Progenitor cell of endocrine pancreas (in vitro differentiated cells): ENCODE measurements at places on chromosomes 2 and 18.
A peak's percentile ranks its signal among the peaks of the same experiment; 100 is the strongest.

GRCh38 chr2:69090820-69091219 lies 77.8 kb downstream of the ANTXR1 start:
- no peak for DNase-seq
- H3K4me1 ChIP-seq, result no peaks in the 10 kb centered on the region
- peaks cover 24% of the 10 kb centered on the region for H3K36me3 ChIP-seq
- H3K27me3 ChIP-seq, result no peaks in the 10 kb centered on the region
- H3K4me3 ChIP-seq, result no peak overlapping the region

GRCh38 chr2:239114119-239114581 lies 266.3 kb downstream of the TWIST2 start:
- DNase-seq, result no peak
- peaks cover 16% of the 10 kb centered on the region for H3K4me1 ChIP-seq
- no peak overlapping the region for H3K4me3 ChIP-seq
- H3K27me3 ChIP-seq, result no peaks in the 10 kb centered on the region
- peak overlapping the region; percentile 45 for H3K27ac ChIP-seq
- H3K36me3 ChIP-seq, result peaks cover 10% of the 10 kb centered on the region

DNA sequence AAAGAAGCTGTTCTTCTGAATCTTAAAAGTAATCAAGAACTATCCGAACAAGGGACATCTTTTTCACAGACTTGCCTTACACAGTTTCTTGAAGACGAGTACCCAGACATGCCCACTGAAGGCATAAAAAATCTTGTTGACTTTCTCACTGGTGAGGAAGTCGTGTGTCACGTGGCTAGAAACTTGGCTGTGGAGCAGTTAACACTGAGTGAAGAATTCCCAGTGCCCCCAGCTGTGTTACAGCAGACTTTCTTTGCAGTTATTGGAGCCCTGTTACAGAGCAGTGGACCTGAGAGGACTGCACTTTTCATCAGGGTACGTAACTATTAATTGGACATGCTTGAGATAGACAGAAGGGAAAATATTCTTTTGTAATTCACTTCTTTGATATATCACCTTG lies 2.4 kb downstream of the MRPL44 start:
- H3K36me3 ChIP-seq, result peaks cover 9% of the 10 kb centered on the region
- H3K27ac ChIP-seq, result no peak overlapping the region

GRCh38 chr2:176139661-176140512 lies 10.4 kb downstream of the HOXD8 start:
- H3K27ac ChIP-seq, result no peak overlapping the region
- peaks cover 95% of the 10 kb centered on the region for H3K27me3 ChIP-seq
- no peaks in the 10 kb centered on the region for H3K36me3 ChIP-seq

- peaks cover 50% of the 10 kb centered on the region for H3K4me1 ChIP-seq
- H3K36me3 ChIP-seq, result no peaks in the 10 kb centered on the region
- peak overlapping the region; percentile 91 for H3K27ac ChIP-seq
- no peak for DNase-seq
Measured at GRCh38 chr2:42959234-42960001, 167.0 kb upstream of the HAAO start.

DNA sequence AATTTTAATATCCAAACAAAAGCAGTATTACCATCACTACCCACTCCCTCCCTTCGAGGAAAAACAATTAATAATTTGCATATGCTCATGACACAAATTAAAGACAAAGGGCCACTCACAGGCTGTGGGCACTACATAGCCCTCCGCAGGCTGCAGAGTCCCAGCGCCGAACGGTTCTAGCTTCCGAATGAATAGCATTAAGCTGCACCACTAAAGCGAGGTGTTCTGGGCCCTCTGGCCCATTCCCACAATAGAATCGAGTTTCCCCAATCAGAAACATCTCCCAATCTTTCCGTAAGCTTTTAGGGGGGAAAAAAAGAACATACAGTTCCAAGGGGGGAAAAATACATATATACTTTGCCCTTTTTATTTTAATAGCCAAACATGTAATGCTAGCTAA lies 14.5 kb upstream of the SIX3 start:
- DNase-seq, result no peak
- peaks cover 89% of the 10 kb centered on the region for H3K27me3 ChIP-seq
- H3K4me1 ChIP-seq, result peaks cover 3% of the 10 kb centered on the region
- no peak overlapping the region for H3K27ac ChIP-seq
- H3K4me3 ChIP-seq, result no peak overlapping the region

- no peak overlapping the region for H3K4me3 ChIP-seq
- no peak for DNase-seq
- H3K27ac ChIP-seq, result no peak overlapping the region
- no peaks in the 10 kb centered on the region for H3K27me3 ChIP-seq
Measured at GRCh38 chr2:46964835-46965560, 49.4 kb upstream of the MCFD2 start.

DNA sequence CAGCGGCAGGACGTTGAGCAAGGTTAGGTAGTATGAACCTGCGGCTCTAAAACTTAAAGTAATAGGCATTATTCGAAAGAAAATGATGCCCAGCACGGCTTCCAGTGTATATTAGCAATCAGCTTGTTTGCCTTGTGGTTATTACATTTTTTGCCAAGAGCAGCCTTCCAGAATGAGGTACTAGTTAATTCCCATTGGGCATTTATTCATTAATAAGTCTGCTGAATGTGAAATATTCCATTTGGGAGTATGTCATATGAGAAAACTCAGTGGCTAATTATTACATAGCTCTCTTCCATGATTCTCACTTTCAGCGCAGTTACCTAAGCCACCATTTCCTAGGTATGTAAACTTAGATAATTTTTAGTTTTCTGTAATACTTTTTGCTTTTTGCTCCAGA lies 12.9 kb downstream of the CRIM1 start:
- H3K4me1 ChIP-seq, result peaks cover 51% of the 10 kb centered on the region
- no peak for DNase-seq
- no peaks in the 10 kb centered on the region for H3K36me3 ChIP-seq
- H3K4me3 ChIP-seq, result no peak overlapping the region
- no peaks in the 10 kb centered on the region for H3K27me3 ChIP-seq
- H3K27ac ChIP-seq, result peak overlapping the region; percentile 60

- no peak for DNase-seq
- H3K4me3 ChIP-seq, result no peak overlapping the region
- H3K4me1 ChIP-seq, result no peaks in the 10 kb centered on the region
Measured at GRCh38 chr18:51739044-51739666, 541.7 kb upstream of the MEX3C start.

GRCh38 chr2:27370816-27371620 lies 602 bp downstream of the SNX17 start:
- no peak for DNase-seq
- H3K36me3 ChIP-seq, result peaks cover 24% of the 10 kb centered on the region
- peak overlapping the region; percentile 98 for H3K27ac ChIP-seq
- H3K27me3 ChIP-seq, result no peaks in the 10 kb centered on the region

DNA sequence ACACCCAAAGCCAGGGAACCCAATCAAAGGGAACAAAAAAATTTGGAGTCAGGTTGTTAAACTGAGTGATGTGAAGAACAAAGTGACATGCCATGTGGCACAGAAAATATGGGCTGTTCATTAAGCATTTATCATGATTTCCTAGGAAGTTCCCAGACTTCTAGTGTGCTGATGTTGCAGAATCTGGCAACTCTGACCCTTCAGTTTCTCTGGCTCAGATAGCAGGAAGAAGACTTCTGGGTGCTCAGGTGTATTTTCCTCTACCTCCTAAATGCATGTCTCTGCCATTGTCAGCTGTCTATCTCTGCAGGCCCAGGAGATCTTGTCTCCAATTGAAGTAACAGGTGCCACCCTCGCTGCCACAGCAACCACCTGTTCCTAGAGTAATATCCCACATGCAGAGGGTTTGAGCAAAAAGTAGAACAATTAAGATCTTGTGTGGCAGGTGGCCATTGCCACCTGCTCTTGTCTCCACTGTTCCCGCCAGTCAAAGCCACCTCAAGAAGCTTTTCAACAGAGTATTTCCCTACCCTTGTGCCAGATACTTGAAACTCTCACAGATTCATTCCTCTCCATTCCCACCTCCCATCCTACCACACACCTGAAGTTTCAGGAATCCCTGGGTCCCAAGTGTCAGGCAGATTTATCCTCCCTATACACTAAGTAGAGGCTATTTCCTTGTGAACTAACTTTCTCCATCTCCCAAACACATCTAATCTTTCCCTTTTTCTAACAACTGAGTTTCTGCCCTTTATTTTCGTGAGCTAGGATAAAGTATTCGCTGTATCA lies 533.7 kb upstream of the CHAC2 start:
- no peaks in the 10 kb centered on the region for H3K27me3 ChIP-seq
- H3K4me1 ChIP-seq, result peaks cover 6% of the 10 kb centered on the region
- H3K27ac ChIP-seq, result peak overlapping the region; percentile 33
- H3K4me3 ChIP-seq, result no peak overlapping the region
- no peak for DNase-seq

DNA sequence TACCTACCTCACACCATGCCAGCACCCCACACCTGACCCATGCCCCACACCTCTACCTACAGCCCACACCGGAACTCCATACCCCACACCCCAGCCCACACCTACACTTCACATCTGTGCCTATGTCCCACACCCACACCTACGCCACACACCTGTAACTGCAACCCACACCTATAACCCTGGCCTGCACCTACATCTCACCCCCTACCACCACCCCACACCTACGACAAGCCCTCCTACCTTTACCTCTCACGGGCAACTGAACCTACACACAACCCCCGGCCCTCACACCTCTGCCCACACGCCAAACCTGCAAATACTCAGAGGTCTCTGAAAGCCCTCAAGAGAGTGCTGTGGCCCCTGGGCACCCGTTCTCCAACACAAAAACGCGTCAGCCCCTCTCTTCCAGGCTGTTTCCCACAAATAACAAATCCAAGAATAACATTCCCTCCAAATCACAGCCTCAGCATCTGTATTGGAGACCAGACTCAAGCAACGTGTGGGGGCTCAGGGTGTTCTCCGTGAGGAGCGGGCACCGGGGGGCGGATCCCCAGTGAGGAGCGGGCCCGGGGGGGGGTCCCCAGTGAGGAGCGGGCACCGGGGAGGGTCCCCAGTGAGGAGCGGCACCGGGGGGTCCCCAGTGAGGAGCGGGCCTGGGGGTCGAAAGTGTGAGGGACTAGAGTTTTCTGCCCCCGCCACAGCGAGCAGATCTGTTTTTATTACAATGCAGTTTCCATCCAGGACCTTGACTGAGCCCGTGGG lies 33.4 kb downstream of the SLC66A2 start:
- H3K4me3 ChIP-seq, result no peak overlapping the region
- no peak overlapping the region for H3K27ac ChIP-seq
- DNase-seq, result no peak
- H3K36me3 ChIP-seq, result peaks cover 41% of the 10 kb centered on the region
- H3K4me1 ChIP-seq, result no peaks in the 10 kb centered on the region

DNA sequence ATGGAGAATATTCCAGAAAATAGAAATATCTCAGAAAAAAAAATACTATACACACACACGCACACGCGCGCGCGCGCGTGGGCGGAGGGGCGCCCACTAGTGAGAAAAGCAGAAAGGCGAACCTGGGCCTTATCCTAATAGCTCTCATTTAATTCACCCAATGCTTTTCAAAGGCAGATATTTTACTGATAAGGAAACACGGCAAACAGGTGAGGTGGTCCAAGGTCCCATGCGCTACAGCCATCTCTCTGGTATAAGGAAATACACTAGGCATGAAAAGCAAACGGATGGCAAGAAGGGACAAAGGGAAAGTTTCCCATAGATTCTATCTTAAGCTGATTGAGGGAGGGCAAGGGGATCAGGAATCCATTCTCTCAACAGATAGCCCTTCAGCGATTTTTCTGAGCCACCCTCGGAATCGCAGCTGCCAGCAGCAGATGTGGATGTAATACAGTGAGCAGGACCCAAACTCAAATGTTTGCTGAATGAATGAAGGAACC lies 136.7 kb downstream of the TMEM247 start:
- DNase-seq, result no peak
- H3K27ac ChIP-seq, result peak overlapping the region; percentile 99
- H3K4me1 ChIP-seq, result peaks cover 12% of the 10 kb centered on the region
- H3K27me3 ChIP-seq, result no peaks in the 10 kb centered on the region

- H3K4me3 ChIP-seq, result no peak overlapping the region
- no peaks in the 10 kb centered on the region for H3K36me3 ChIP-seq
- H3K27me3 ChIP-seq, result no peaks in the 10 kb centered on the region
Measured at GRCh38 chr18:31487246-31488015, 10.5 kb upstream of the DSG2 start.

- H3K4me3 ChIP-seq, result no peak overlapping the region
- no peak overlapping the region for H3K27ac ChIP-seq
- no peaks in the 10 kb centered on the region for H3K4me1 ChIP-seq
- no peak for DNase-seq
- H3K27me3 ChIP-seq, result no peaks in the 10 kb centered on the region
- H3K36me3 ChIP-seq, result peaks cover 12% of the 10 kb centered on the region
Measured at GRCh38 chr2:86082756-86083155, 22.9 kb downstream of the POLR1A start.

DNA sequence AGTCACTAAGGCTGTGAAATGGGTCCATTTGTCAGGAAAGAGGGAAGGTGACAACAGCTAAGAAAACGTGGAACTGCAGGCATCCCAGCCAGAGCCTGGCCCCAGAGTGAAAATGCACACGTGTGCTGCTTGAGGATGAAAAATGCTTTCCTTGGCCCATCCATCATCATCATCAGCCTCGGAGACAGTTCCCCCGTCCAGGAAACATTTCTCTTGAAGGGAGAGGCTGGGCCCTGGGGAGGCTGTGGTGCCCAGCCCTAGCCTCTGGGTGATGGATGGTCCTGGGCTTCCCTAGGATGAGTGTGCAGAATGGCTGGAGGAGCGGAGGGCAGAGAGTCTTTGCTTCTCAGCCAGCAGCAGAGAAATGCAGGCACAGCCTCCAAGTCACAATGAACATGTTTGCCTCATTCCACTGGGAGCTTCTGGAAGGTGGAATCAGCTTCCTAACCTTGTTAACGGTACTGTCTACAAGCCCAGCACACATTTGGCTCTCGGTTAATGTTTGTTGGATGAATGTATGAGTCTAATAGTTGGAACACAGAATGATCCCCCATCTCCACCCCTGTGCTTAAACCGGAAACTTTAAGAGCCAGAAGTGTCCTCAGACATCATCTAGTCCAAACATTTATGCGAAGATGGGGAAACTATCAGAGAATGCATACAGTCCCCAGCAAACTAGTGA lies 164.0 kb downstream of the RDH14 start:
- DNase-seq, result no peak
- no peaks in the 10 kb centered on the region for H3K36me3 ChIP-seq
- peaks cover 4% of the 10 kb centered on the region for H3K4me1 ChIP-seq
- H3K27ac ChIP-seq, result no peak overlapping the region
- H3K4me3 ChIP-seq, result no peak overlapping the region

DNA sequence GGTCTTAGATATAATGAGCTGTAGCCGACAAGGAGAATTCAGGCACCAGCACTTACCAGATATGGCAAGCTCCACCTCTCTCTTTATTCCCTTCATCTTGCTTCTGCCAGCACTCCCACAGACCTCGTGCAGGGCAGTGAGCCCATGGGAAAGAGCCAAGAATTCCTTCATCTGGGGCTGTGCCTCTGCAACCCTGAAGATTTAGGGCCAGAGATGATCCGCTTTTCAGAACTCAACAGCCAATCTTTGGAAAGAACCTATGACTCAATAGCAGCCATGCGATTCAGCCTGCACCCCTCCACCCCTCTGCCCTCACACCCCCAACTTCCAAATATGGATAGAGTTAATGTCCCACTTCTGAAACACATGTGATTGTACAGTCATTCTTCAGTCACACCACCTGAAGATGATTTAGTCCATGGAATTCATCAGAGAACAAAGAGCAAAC lies 533.7 kb upstream of the TNP1 start:
- H3K4me1 ChIP-seq, result peaks cover 5% of the 10 kb centered on the region
- DNase-seq, result no peak
- no peak overlapping the region for H3K4me3 ChIP-seq
- H3K36me3 ChIP-seq, result peaks cover 10% of the 10 kb centered on the region
- H3K27ac ChIP-seq, result no peak overlapping the region
- H3K27me3 ChIP-seq, result no peaks in the 10 kb centered on the region
